NCI-H1105 (cell line): ENCODE measurements at places on chromosomes 16 and 17.

GRCh38 chr16:84310642-84311041 lies 16.0 kb downstream of the WFDC1 start:
- no peak for DNase-seq

- DNase-seq, result no peak
Observed at GRCh38 chr16:1997494-1998359, 8.0 kb downstream of the SYNGR3 start.

DNA sequence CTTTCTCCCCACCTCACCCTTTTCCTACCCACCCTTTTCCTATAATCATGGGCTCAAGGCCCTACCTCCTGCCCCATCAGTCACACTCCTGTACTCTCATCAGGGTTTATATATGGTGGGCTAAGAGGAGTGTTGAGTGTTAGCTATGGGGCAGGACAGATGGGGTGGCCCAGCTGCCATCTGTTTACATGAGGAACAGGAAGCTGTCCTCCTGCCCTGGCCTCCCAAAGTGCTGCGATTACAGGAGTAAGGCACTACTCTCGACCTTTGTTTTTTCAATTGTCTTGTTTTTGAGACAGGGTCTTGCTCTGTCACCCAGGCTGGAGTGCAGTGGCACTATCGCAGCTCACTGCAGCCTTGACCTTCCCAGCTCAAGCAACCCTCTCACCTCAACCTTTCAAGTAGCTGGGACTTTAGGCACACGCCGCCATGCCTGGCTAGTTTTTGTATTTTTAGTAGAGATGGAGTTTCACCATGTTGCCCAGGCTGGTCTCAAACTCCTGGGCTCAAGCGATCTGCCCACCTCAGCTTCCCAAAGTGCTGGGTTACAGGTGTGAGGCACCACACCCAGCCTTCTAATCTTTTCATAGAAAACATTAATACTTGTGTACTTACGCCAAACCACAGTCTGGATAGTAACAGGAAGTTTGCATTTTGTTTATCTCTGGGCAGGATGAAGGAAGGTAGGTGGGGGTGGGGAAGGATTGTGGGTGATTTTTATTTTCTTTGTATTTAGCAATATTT lies 1.6 kb downstream of the TRADD start:
- DNase-seq, result no peak

DNA sequence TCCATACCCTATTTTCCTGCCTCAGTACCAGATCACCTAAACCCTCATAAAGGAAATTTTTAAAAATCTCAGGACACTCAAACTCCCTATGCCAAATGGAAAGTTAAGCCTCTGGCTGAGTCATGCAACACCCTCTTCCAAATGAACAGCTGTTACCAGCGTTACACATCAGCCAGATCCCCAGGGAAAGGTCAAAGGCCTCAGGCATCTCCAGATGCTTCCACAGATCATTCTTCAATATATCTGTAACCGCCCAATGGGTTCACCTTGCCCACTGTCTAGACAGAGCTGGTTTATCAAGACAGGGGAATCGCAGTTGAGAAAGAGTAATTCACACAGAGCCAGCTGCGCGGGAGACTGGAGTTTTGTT lies 29.1 kb upstream of the SHCBP1 start:
- no peak for DNase-seq

GRCh38 chr17:78176548-78177025 lies 8.2 kb downstream of the SYNGR2 start:
- DNase-seq, result no peak

DNA sequence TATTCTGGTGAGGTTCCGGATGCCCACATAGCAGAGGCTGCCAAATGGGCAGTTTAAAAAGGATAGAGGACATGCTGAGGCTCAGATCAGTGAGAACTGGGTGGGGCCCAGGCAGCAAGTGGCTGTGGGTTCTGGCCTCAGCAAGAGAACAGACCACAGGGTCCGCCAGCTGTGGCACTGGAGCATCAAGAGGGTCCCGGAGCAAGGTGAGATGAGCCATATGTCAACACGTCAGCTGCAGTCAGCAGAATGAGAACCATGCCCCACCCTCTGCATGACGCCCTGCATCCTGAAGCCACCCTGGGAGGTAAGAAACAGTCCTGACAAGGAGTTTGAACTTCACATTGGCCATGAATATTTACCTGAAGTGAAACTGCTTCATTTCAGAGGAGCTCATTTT lies 20.1 kb upstream of the CCL5 start:
- no peak for DNase-seq

DNA sequence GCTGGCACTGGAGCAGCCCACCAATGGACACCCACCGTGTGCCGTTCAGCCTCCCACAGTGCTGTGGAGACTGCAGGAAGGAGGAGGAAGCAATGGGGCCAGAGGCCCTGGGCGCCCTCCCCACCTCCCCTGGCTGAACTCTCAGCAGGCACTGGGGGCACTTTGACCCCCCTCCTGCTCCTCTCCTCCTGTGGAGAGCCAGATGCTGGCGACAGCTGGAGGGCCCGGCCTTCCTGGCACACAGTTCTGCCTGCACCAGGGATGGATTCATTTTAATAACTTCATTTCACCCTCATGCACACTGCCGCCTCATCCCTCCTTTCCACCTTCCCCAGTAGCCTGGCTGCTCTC lies 6.0 kb downstream of the NXPH3 start:
- DNase-seq, result no peak

GRCh38 chr16:67481561-67482232 lies 740 bp upstream of the ATP6V0D1 start:
- DNase-seq, result no peak

DNA sequence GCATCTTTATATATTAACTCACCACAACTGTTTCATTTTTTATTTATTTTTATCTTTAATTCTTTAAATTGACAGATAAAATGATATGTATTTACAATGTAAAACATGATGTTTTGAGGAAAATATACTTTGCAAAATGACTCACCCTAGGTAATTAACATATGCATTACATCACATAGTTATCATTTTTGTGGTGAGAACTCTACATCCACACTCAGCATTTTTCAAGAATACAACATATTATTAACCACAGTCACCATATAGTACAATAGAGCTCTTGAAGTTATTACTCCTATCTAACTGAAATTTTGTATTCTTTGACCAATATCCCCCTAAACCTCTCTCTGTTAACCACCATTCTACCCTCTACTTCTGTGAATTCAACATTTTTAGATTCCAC lies 194.7 kb upstream of the KIF2B start:
- DNase-seq, result no peak

DNA sequence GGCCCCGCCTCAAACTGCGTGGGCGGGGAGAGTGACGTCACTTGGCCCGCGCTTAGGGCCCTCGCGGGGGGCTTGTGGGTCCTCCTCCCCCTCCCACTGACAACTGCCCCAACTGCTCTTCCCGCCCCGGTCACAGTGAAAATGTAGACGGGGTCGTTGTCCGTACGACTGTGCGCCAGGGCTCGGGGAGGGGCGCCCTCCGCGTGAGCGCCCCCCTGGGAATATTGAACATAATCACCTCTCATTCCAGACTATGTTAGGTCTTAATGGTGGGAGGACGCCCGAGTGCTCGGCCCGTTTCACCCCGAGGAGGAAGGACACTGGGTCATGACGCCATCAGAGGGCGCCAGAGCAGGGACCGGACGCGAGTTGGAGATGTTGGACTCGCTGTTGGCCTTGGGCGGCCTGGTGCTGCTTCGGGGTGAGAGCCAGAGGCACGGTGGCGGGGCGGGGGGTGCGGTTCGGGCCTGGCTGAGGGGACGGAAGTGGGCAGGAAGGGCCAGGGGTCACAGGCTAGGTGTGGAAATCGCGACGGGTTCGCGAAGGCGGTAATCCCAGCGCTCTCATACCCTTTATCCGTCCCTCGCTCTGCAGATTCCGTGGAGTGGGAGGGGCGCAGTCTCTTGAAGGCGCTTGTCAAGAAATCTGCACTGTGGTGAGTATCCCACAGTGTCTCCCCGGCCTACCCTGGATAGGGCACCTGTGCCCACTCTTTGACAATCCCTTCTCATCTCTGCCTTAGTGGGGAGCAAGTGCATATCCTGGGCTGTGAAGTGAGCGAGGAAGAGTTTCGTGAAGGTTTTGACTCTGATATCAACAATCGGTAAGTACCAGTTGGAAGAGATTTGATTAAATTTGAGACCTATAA lies at the start of gene ELP5:
ELP5 (plus strand) TSS at position 40 of the 868 bp plus-strand sequence; CDS start at position 376, 336 bp downstream.
- peak; percentile 95 for DNase-seq

- DNase-seq, result no peak
Observed at GRCh38 chr17:77472468-77473310, 331.9 kb downstream of the SEC14L1 start.

- no peak for DNase-seq
Observed at GRCh38 chr16:87356491-87356853, 27.1 kb downstream of the FBXO31 start.

GRCh38 chr17:48483471-48484131 lies 47.2 kb downstream of the HOXB1 start:
- no peak for DNase-seq

DNA sequence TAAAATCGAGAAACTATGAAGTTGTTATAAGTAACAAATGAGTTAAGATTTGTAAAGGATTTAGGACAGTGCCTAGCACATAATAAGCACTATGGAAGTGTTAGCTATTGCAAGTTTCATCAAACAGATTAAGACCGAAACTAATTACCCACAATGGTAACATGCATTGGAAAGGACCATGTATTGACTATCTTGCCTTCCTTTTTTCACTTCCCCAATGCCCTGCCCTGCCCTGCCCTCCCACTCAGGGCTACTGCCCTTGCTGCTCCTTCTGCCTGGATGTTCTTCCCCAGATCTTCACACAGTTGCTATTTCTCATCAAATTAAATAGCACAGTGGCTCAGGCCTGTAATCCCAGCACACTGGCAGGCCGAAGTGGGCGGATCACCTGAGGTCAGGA lies 202.1 kb upstream of the PSMD7 start:
- DNase-seq, result no peak

GRCh38 chr16:68479271-68479670 lies 31.0 kb upstream of the SMPD3 start:
- DNase-seq, result no peak

DNA sequence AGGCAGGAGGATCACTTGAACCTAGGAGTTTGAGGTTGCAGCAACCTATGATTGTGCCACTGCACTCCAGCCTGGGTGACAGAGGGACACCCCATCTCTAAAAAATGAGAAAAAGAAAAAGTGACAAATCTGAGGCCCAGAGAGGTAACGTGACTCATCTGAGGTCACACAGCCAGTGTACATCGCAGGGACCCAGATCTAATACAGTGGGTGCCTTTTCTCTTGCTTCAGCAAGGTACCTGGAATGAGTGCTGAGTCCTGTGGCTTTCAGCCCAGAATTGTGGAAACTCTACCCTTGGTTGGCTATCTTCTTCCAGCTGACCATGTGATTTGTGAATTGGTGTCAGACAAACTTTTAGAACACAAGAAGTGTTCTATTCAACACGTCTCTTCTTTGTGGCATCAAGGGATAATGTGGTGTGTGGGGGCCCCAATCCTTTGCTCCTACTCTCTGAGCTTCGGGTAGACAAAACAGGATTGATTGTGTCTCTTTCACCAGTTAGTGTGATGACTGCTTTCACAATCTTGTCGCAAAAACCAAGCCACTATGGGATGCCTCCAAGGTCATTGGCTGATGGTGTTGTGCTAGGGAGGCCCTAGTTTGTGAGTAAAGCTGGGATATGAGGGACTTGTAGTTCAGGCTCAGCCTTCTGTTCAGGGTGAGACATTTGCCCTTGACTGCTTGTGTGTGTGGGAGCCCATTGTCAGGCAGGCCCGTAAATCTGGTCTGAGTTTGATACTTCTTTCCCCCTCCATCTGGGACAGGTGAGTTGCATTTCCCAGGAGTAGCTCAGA lies 71.0 kb downstream of the MSI2 start:
- DNase-seq, result no peak

GRCh38 chr16:83940630-83941378 lies 12.2 kb upstream of the OSGIN1 start:
- DNase-seq, result no peak

- DNase-seq, result peak; percentile 74
Observed at GRCh38 chr17:50199803-50200456, 1.5 kb downstream of the COL1A1 start.

GRCh38 chr16:77434530-77435271 lies at the start of gene ADAMTS18:
Gene ADAMTS18 (minus strand): TSS chr16:77435034. CDS start chr16:77434695, 339 bp downstream.
- DNase-seq, result peak; percentile 49

GRCh38 chr17:40450175-40450574 lies 6.9 kb downstream of the IGFBP4 start:
- no peak for DNase-seq

GRCh38 chr16:88072571-88073001 lies 121.4 kb downstream of the BANP start:
- DNase-seq, result no peak

DNA sequence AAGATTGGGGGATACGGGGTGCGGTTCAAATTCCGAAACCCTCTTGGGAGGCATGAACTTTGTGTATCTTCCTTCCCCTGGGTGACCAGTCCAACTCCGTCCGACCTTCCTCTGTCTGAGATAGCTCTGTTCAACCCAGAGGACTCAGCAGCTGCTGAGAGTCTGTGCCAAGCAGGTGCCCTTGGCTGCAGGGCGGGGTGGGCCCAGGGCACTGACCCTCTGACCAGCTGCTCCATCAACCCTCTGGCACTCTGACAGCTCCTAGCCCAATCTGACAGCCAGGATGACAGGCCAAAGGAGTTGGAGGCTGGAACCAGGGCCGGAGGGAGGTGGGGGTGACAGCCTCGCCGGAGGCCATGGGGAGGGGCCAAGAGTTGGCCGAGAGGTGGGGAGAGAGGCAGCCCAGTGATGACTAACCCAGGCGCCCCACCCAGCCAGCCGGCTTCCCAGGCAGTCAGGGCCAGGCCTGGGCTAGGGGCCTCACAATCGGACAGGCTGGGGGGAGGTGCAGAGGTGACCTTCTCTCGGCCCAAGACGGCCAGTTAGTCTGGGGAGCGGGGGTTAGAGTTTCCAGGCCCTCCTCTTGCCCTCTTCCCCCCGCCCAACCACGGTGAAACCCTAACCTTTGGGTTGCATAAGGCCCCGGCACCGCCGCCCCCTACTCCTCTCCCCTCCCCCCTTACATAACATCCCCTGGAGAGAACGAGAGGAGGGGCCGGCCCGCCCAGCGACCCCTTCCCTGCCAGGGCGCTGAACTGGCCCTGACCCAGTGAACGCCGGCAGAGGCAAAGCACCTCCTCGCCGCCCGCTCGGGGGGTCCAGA lies 5.0 kb upstream of the TLCD2 start:
- no peak for DNase-seq

- DNase-seq, result peak; percentile 87
Observed at GRCh38 chr17:51118330-51119195, 2.1 kb downstream of the SPAG9 start.

- peak; percentile 53 for DNase-seq
Observed at GRCh38 chr16:11586856-11587642, at the start of gene LITAF. Gene LITAF (minus strand): TSS chr16:11586919. CDS start chr16:11556730, 30,189 bp downstream.

- DNase-seq, result no peak
Observed at GRCh38 chr16:59249011-59249410, 514.9 kb upstream of the GOT2 start.
